ENCODE measurements at places on chromosomes 2 and 18. TPM values are rescaled to one million over a fixed set of nuclear protein-coding genes. Genes with fewer than 3 reads are reported as not detected.

GRCh38 chr2:99776206-99776905 is 286.5 kb upstream of the REV1 start:
- no peaks in the 10 kb centered on the region for H3K36me3 ChIP-seq
- H3K27ac ChIP-seq, result no peak overlapping the region
- H3K4me1 ChIP-seq, result no peaks in the 10 kb centered on the region

GRCh38 chr18:74356959-74357358 is 41.3 kb downstream of the C18orf63 start:
- no peak overlapping the region for H3K4me3 ChIP-seq
- H3K4me1 ChIP-seq, result no peaks in the 10 kb centered on the region
- DNase-seq, result no peak
- no peaks in the 10 kb centered on the region for H3K36me3 ChIP-seq
- no peaks in the 10 kb centered on the region for H3K27me3 ChIP-seq
- H3K27ac ChIP-seq, result no peak overlapping the region

The CD226 gene
- total RNA-seq, result 4.0 TPM

GRCh38 chr2:45072064-45072861 is 63.0 kb upstream of the SIX2 start:
- no peaks in the 10 kb centered on the region for H3K4me1 ChIP-seq
- no peak overlapping the region for H3K27ac ChIP-seq
- H3K4me3 ChIP-seq, result no peak overlapping the region
- peaks cover 5% of the 10 kb centered on the region for H3K27me3 ChIP-seq
- DNase-seq, result no peak
- H3K36me3 ChIP-seq, result no peaks in the 10 kb centered on the region

GRCh38 chr2:138716183-138716582 is 64.0 kb downstream of the NXPH2 start:
- H3K27me3 ChIP-seq, result no peaks in the 10 kb centered on the region
- no peak overlapping the region for H3K4me3 ChIP-seq
- no peaks in the 10 kb centered on the region for H3K4me1 ChIP-seq

DNA sequence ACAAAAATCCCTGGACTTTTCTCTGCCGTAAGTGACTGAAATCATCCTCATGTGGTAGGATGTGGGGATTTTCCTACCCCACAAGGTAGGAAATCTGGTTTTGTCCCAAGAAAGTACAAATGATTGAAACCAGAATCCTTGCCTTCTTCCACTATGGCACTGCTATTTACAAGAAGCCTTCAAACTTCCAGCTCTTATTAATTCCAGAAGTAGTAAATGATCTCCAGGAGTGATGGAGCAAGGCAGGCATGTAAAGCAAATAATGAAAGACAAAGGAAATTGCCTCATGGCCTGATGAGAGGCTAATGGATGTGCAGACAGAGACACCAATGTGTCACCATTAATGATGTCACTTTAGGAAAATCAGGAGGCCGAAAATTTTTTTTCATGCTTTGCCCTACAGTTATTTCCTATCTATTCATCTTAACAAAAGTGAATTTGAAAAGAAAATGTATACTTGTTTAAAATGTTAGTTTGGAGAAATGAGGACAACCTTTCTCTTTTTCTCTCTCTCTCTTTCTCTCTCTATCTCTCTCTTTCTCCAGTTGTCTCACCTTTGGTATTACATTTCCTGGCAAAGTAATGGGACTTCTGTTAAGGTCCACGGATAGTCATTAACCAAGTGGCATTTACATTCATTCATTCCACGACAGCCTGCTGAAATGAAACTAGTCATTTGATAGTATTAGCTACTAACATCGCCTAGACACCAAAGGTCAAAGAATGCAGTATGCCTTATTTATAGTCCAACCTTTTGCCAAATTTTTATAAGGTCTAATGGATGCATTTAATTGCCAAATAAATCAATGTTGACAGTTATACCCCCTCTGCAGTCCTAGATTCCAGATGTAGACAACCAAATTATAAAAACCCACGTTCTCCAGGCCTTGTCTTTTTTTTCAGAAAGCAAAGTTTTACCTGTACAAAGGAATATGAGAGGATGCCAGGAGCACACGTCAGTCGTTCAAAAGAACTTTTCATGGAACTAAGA is 5.0 kb upstream of the EVA1A start:
- H3K27me3 ChIP-seq, result peaks cover 2% of the 10 kb centered on the region
- no peak overlapping the region for H3K4me3 ChIP-seq
- no peak overlapping the region for H3K27ac ChIP-seq
- no peaks in the 10 kb centered on the region for H3K36me3 ChIP-seq
- H3K4me1 ChIP-seq, result peaks cover 4% of the 10 kb centered on the region

DNA sequence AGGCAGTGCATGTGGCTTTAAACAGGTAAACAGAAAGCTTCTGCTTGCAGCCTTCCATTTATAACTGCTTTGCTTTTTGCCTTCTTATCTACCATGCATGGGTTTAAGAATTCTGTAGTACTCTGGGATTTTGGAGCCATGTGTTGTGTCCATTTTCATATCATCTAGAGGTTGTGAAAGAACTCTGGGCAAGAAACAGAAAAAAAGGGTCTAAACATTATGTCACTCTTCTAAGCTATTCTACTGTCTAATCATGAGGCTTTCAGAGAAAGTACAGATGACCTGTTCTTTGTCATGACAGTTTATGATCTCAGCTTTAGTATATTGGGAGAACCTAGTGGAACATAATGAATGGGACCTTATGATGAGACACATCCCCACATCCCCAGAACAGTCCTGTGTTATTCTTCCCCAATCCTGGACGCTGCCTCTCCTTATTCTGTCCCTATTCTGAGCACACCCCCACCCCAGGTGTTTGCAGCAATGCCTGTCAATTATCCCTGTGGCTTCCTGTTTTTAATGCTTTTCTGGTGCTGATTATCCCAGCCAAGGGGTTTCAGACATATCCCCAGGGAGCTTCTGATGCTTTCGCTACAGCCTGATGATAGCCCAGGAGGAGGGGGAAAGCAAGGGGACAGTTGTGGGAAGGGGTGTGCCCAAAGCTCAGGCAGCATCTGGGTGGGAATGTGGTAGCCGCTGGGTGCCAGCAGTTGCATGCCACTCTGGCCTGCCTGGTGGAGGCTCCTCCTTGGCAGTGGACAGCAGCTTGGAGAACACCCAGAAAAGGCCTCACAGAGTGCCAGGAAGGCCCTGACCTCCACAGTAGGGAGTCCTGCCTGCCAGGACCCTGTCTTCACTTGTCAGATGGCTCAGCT is 169.5 kb upstream of the MAP3K20 start:
- DNase-seq, result peak; percentile 79
- peaks cover 4% of the 10 kb centered on the region for H3K4me1 ChIP-seq
- no peaks in the 10 kb centered on the region for H3K36me3 ChIP-seq
- no peak overlapping the region for H3K27ac ChIP-seq
- no peak overlapping the region for H3K4me3 ChIP-seq

The KRTCAP3 gene
- 0.50 TPM for total RNA-seq

- no peaks in the 10 kb centered on the region for H3K4me1 ChIP-seq
- no peaks in the 10 kb centered on the region for H3K36me3 ChIP-seq
- H3K27me3 ChIP-seq, result no peaks in the 10 kb centered on the region
These were observed 35.3 kb downstream of the KCNF1 start for GRCh38 chr2:10947005-10947440.

The BOK gene
- total RNA-seq, result 8.4 TPM

The LRATD1 gene
- 0.07 TPM for total RNA-seq

- no peaks in the 10 kb centered on the region for H3K27me3 ChIP-seq
- no peak overlapping the region for H3K27ac ChIP-seq
- H3K4me3 ChIP-seq, result no peak overlapping the region
These were observed 243.0 kb upstream of the CYRIA start for GRCh38 chr2:16908656-16909055.

The GALR1 gene
- not detected for total RNA-seq

- no peaks in the 10 kb centered on the region for H3K27me3 ChIP-seq
- no peaks in the 10 kb centered on the region for H3K36me3 ChIP-seq
- no peaks in the 10 kb centered on the region for H3K4me1 ChIP-seq
These were observed 118.4 kb downstream of the PKP4 start for GRCh38 chr2:158575051-158575635.

DNA sequence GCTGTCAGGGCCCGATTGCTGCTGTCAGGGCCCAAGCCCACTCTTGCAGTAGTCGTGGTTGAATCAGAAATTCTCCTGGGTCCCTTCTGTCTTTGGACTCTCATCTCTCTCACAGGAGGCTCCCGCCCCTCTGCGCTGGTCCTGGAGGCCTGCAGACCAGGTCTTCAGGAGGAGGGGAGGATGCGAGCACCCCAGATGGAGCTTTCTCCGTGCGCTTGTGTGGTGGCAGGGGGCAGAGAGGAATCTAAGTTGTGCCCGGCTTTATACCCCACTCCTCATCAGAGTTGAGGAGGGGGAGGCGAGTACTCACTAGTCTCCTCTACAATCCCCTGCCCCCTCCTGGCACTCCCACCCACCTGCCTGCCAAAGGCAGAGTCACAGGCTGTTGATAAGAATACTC is 10.4 kb downstream of the EN1 start:
- no peak overlapping the region for H3K27ac ChIP-seq
- H3K4me1 ChIP-seq, result peaks cover 23% of the 10 kb centered on the region
- peaks cover 100% of the 10 kb centered on the region for H3K27me3 ChIP-seq
- H3K4me3 ChIP-seq, result no peak overlapping the region
- no peak for DNase-seq
- H3K36me3 ChIP-seq, result no peaks in the 10 kb centered on the region

DNA sequence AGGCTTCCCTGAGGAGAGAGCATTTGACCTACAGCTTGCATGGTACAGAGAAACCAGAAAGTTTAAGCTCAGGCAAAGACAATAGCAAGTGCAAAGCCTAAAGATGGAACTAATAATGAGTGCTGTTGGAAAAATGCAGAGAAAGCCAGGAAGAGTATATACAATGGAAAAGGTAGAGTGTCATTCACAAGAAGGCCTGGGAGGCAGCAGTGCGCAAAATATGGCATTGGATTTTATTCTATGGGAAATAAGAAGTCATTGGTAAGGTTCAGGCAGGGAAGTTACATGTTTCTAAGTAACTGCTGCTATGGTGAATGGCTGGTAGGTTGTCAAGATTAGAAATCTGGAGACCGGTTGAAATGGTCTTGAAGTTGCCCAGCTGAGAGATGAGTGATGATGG is 2167.3 kb upstream of the CELF4 start:
- no peak for DNase-seq
- H3K4me1 ChIP-seq, result no peaks in the 10 kb centered on the region
- H3K27ac ChIP-seq, result no peak overlapping the region
- no peaks in the 10 kb centered on the region for H3K27me3 ChIP-seq
- no peak overlapping the region for H3K4me3 ChIP-seq
- no peaks in the 10 kb centered on the region for H3K36me3 ChIP-seq

GRCh38 chr2:11022591-11023273 is 111.0 kb downstream of the KCNF1 start:
- no peak overlapping the region for H3K4me3 ChIP-seq
- H3K27ac ChIP-seq, result no peak overlapping the region
- DNase-seq, result no peak
- H3K4me1 ChIP-seq, result no peaks in the 10 kb centered on the region
- H3K27me3 ChIP-seq, result peaks cover 5% of the 10 kb centered on the region

- DNase-seq, result no peak
- H3K27me3 ChIP-seq, result no peaks in the 10 kb centered on the region
- H3K4me1 ChIP-seq, result peaks cover 21% of the 10 kb centered on the region
- no peaks in the 10 kb centered on the region for H3K36me3 ChIP-seq
These were observed 154.8 kb downstream of the TGIF1 start for GRCh38 chr18:3604498-3605408.

DNA sequence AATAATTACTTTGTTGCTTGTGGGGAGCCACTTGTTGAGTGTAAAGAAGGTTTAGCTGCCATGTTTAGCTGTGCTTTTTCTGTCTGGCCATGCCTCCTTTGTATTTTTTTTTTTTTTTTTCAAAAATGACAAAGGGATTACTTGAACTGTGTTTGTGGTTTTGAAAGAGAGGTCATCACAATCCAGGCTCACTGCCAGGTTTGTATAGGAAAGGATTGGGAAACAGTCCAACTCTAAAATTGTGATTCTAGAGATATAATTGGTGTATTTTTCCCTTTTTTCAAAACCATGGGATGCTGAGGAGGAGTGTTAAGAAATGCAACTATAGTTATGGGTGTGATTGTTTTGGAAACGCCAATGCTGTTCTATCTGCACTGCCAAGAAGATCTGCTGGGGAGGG is 4.3 kb downstream of the ITPRIPL1 start:
- no peaks in the 10 kb centered on the region for H3K27me3 ChIP-seq
- no peaks in the 10 kb centered on the region for H3K4me1 ChIP-seq
- peak; percentile 35 for DNase-seq
- no peak overlapping the region for H3K4me3 ChIP-seq
- no peaks in the 10 kb centered on the region for H3K36me3 ChIP-seq
- H3K27ac ChIP-seq, result peak overlapping the region; percentile 40

The MALL gene
- 10.6 TPM for total RNA-seq

- H3K27ac ChIP-seq, result peak overlapping the region; percentile 65
- no peaks in the 10 kb centered on the region for H3K4me1 ChIP-seq
- no peaks in the 10 kb centered on the region for H3K27me3 ChIP-seq
- no peak overlapping the region for H3K4me3 ChIP-seq
- DNase-seq, result no peak
These were observed 13.2 kb upstream of the CHRNA1 start for GRCh38 chr2:174777347-174778084.

GRCh38 chr18:57744211-57744694 is 58.9 kb downstream of the ATP8B1 start:
- no peaks in the 10 kb centered on the region for H3K36me3 ChIP-seq
- peak overlapping the region; percentile 38 for H3K27ac ChIP-seq
- H3K4me3 ChIP-seq, result no peak overlapping the region
- DNase-seq, result no peak
- no peaks in the 10 kb centered on the region for H3K27me3 ChIP-seq
